Activated CD8-positive, alpha-beta memory T cell treated with anti-CD3 and anti-CD28 coated beads for 1 hour (primary cell): ENCODE measurements at places on chromosomes 3 and 15.
A peak's percentile ranks its signal among the peaks of the same experiment; 100 is the strongest.

DNA sequence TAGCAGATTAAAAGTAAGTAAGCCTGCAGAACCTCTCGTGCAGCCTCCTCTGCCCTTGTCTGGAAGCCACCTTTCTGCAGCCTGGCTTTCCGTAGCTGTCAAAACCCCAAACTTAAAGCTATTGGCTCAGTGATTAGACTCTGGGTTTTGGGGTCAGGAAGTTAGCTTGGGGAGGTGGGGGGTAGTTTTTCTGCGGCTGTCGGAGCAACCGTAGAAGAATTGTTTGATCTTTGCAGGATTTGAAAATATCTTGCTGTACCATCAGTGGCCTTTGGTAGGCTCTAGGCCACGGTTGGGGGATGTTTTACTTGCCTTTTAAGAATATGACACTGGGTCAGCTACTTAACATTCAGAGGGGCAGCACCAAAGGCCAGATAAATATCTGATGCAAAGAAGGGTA is 88.4 kb upstream of the RASGRP1 start:
- peak; percentile 57 for DNase-seq

- DNase-seq = no peak
Observed at GRCh38 chr3:169075710-169076109, 587.8 kb downstream of the MECOM start.

- DNase-seq = no peak
Observed at GRCh38 chr3:108123326-108123725, 32.5 kb upstream of the CD47 start.

GRCh38 chr3:20405744-20406143 is 219.7 kb upstream of the SGO1 start:
- DNase-seq = no peak

DNA sequence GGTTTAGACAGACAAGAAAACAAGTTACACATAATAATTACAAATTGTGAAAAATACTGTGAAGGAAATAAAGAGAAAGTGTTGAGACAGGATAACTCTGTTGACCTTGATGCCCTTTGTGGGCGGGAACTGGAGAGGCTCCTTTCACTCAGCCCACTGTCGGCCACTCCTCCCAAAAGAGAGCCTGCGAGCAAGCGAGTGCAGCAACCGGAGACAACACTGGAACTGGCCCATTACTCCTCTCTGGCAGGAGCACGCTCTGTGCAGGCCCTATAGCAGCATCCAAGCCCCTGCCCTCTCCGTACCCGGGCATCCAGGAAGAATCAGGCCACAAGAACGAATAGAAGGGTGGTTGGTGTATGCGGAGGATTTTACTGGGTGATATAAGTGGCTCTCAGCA is 16.2 kb upstream of the DUT start:
- no peak for DNase-seq

DNA sequence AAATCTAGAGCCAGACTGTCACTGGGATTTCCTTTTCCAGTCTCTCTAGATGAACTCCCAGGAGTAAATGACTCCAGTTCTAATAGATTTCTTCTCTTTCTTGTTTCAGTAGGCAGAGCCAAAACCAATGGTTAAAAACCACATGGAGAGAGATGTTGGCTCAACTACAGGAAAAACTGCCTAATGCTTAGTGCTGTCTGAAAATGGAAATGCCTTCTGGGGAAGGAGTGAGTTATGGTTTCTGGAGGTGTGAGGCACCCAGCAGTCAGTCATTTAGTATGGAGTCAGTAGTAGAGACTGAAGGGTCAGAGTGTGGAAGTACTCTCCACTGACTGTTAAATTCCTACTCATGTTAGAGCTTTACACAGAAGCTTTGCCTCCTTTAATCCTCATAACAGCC is 136.7 kb downstream of the CCNL1 start:
- DNase-seq = no peak

DNA sequence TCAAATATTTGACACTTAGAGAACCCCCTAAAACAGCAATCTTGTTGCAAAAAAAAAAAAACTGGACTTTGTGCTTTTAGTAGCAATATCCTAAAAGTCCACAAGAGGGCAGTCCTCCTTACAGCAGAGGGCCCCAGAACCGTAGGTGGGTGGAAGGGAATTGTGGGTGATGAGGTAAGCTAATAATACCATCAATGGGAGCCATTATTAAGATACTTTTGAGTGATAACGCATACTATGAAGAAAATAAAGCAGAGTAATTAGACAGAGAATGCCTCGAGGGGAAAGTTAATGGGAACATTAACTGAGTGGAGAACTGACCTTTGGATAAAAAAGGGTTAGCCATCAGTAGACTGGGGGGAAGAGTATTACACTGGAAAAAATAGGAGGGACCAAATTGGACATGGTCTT is 229.9 kb downstream of the THRB start:
- DNase-seq = no peak

DNA sequence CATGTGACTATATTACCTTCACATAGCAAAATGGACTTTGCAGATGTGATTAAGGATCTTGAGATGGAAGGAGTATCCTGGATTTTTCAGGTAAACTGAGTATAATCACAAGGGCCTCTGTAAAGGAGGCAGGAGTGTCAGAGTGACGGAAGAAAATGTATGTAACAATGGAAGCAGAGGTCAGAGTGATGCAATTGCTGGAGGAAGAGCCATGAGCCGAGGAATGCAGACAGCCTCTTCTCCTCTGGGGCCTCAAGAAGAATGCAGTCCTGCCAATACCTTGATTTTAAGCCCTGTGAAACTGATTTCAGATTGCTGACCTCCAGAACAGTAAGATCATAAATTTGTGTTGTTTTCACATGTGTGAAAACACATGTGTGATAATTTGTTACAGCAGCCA is 15.1 kb downstream of the HEMK1 start:
- DNase-seq = no peak

GRCh38 chr3:5051772-5052171 is 70.3 kb upstream of the ARL8B start:
- no peak for DNase-seq

DNA sequence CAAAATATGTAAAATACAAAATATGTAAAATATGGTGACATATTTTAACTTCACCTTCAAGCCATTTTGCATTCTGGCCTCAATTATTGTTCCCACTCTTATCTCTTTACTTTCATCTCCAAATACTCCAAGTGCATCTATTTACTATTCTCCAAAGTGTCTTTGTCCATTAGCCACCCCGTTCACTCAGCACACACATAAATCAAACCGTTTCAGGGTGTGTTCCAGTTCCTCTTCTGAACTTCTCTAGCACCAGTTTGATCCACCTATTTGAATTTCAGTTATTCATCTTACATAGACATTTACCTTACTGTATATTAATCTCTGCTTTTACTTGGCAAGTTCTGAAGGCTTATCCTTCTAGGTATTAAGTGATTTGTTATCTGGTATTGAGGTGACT is 45.1 kb downstream of the SGO1 start:
- DNase-seq = no peak
